Daoy (cell line): ENCODE measurements at places on chromosomes 11 and 22. TPM values are rescaled to one million over a fixed set of nuclear protein-coding genes. Genes with fewer than 3 reads are reported as not detected.

The KCNE3 gene
- total RNA-seq = 0.06 TPM in 2 replicates

The OVOL1 gene
- not detected in 2 replicates for total RNA-seq

The BTG4 gene
- total RNA-seq = not detected in 2 replicates

DNA sequence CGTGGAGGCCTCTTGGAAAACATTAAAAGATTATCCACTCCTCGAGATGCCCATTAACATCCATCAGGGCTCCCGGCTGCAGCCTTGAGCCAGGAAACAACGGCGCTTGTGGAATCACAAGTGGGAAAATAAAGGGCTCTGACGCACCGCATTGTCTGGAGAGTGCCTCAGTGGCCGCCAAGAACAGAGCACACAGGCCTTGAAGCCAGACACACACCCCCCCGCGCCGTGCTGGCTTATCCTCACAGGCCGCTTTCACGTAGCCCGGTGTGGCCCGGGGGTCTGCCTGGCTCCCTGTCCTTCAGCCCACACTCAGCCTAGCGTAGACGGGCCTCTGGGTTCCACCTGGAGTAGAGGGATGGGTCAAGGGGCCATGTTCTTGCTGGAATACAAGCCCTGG, 1020.5 kb downstream of the BRD1 start:
- DNase-seq = no peak

DNA sequence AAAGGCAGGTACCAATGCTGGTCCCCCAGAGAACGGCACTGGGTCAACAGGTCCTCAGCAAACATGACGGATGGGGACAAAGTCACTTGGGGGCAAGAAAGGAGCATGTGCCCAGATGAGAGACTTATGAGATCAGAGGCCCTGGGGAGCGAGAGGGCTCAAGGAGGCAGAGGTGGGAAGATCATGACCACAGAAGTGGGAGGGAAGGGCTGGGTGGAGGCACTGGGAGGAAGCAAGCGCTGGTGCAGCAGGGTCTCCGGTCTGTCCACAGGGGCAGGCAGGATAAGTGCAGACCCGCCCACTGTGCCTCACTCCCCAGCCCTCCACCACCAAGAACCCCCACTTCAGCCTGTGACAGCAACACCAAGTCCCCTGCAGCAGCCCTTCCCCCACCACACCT, 10.9 kb downstream of the ELFN2 start:
- no peak for DNase-seq
